ENCODE measurements at places on chromosomes 11 and 22. TPM values are rescaled to one million over a fixed set of nuclear protein-coding genes. Genes with fewer than 3 reads are reported as not detected.

GRCh38 chr11:9876331-9876730 lies 212.5 kb downstream of the SWAP70 start:
- H3K27me3 ChIP-seq = no peaks in the 10 kb centered on the region
- no peaks in the 10 kb centered on the region for H3K4me1 ChIP-seq
- H3K27ac ChIP-seq = no peak overlapping the region
- H3K4me3 ChIP-seq = no peak overlapping the region

GRCh38 chr11:19931141-19931770 lies 218.6 kb downstream of the NAV2 start:
- peaks cover 20% of the 10 kb centered on the region for H3K36me3 ChIP-seq
- DNase-seq = no peak
- H3K4me3 ChIP-seq = no peak overlapping the region
- no peaks in the 10 kb centered on the region for H3K27me3 ChIP-seq
- H3K27ac ChIP-seq = no peak overlapping the region
- peaks cover 3% of the 10 kb centered on the region for H3K4me1 ChIP-seq

DNA sequence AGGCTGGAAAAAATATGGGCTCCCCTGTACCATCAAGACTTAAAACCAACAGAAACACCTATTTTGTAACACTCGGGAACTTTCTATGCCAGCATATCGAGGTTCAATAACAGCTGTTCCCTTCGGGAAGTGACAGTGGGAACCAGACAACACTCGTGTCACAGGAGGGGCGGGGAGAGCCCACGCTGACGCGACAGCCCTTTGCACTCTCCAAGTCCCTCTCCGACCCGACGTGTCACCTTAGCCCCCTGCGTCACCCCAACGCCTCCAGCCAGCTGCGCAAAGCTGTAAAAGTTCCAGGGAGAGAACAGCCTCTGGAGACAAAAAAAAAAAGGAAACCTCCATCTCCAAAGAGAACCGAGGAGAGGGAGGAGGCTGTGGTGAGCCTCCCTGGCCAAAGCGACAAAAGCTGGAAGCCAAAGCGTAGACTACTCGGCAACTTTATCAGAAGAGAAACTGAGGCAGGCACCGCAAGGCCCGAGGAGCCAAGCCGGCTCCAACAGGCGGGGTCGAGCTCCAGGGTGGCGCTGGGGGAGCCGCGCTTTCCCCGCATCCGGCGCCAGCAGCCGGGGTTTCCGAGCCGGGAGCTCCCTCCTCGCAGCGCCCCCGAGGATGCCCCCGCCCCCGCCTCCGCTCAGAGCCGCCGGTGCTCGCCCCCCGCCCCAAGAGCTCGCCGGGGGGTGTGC lies 751 bp downstream of the ARFGAP3 start:
- peak; percentile 73 for DNase-seq
- H3K36me3 ChIP-seq = peaks cover 7% of the 10 kb centered on the region
- peak overlapping the region; percentile 63 for H3K4me3 ChIP-seq
- H3K27ac ChIP-seq = peak overlapping the region; percentile 97
- no peaks in the 10 kb centered on the region for H3K27me3 ChIP-seq

DNA sequence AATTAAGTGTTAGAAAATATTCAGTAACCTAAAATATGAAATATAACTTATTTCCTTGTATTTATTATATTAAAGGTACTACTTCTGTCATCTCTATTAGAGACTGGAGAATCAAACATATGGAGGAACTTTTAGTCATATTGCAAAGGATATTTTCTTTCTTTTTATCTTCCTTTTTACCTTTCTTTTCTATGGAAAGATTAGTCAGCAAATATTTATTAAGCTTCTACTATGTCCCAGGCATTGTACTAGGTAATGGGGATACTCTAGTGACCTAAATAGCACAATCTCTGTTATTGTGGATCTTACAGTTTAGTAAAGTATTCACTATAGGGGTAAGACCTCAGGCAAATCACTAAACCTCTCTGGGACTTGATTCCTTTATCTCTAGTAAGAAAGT lies 18.3 kb downstream of the SIK2 start:
- H3K36me3 ChIP-seq = peaks cover 10% of the 10 kb centered on the region
- H3K4me1 ChIP-seq = peaks cover 3% of the 10 kb centered on the region

DNA sequence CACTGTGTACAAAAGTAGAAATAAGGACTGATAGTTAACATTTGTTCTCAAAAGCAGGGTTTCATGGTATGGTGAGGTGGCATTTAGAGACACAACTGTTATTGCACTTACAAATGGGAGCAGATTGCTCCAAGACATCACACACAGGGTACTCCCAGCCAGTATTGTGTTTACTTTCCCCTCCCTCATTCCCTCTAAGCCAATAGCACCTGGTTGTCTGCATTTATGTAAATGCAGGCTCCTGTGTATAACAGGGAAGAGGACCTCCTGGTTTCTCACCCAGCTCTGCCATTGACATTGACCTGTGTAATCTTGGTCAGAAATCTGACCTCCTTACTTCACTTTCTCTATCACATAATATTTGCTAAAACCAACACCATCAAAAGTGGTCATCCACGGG lies 154.4 kb downstream of the NAV2 start:
- no peak overlapping the region for H3K27ac ChIP-seq
- H3K4me3 ChIP-seq = no peak overlapping the region
- no peaks in the 10 kb centered on the region for H3K36me3 ChIP-seq
- no peaks in the 10 kb centered on the region for H3K27me3 ChIP-seq
- DNase-seq = no peak
- H3K4me1 ChIP-seq = no peaks in the 10 kb centered on the region

- H3K4me1 ChIP-seq = no peaks in the 10 kb centered on the region
- no peaks in the 10 kb centered on the region for H3K27me3 ChIP-seq
- DNase-seq = no peak
- no peak overlapping the region for H3K27ac ChIP-seq
- no peaks in the 10 kb centered on the region for H3K36me3 ChIP-seq
Observed at GRCh38 chr11:32353884-32354283, 81.5 kb downstream of the WT1 start.

- no peaks in the 10 kb centered on the region for H3K27me3 ChIP-seq
- H3K4me1 ChIP-seq = peaks cover 5% of the 10 kb centered on the region
- H3K4me3 ChIP-seq = no peak overlapping the region
Observed at GRCh38 chr11:61378713-61379313, 13.6 kb upstream of the TMEM216 start.

DNA sequence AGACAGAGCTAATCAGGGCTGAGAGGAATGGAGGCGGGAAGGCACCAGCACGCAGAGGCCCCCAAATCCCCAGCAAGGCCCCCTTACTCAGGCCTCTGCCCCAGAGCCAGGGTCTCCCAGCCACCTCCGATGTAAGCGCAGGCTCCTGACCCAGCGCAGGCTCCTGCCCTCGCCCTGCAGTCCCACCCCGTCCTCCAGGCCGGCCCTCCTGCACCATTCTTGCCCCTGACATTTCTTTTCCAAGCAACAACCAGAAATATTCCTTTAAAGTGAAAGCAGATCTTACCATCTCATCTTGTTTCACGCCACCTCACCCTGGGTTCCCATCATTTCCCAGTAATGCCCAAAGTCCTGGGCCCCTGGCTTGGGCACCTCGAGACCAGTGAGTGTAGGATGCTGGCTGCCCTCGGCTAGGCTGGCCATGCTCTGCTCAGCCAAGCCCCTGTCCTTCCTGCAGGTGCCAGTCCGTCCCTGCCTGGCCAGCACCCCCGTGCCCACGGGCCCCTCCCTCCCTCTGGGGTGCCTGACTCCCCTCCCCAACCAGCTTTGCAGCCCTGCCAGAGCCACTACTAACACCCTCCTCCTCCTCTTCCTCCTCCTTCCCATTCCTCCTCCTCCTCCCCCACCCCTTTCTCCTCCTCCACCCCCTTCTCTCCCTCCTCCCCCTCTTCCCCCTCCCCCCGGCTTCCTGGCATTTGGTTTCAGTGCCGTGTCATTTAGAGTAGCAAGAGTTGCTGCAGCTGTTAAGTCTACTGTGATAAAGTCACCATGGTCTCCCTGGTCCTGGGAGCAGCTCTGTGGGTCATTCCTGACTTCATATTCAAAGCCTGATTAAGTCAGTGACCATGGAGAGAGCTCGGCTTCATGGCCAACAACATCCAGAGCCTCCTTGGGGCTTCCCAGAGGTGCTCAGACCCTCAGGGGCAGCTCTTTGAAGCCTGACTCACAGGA lies 78.7 kb downstream of the PIWIL3 start:
- H3K4me3 ChIP-seq = peak overlapping the region; percentile 26
- DNase-seq = peak; percentile 77
- no peaks in the 10 kb centered on the region for H3K36me3 ChIP-seq
- H3K27ac ChIP-seq = peak overlapping the region; percentile 76

GRCh38 chr11:126332221-126332711 lies 23.2 kb upstream of the ST3GAL4 start:
- H3K4me1 ChIP-seq = peaks cover 8% of the 10 kb centered on the region
- no peak for DNase-seq
- no peaks in the 10 kb centered on the region for H3K36me3 ChIP-seq
- H3K27ac ChIP-seq = no peak overlapping the region
- H3K4me3 ChIP-seq = no peak overlapping the region

DNA sequence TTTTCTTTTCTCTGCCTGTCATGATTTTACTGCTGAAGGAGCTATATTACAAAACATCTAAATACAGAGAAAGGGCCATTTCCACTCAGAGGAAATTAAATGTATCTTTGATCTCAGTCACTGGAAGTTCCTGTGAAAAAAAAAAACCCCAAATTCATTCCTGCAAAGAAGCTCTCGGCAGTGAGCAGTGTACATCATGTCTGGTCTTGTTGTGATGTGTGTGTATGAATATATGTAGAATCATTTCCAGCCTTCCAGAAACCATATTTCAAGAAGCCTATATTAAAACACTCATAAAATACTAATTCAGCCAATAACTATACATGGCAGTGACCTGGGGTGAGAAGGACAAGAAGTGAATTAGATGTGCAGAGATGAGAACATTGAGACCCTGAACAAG lies 393.2 kb upstream of the TENM4 start:
- H3K4me3 ChIP-seq = no peak overlapping the region
- H3K4me1 ChIP-seq = no peaks in the 10 kb centered on the region
- H3K36me3 ChIP-seq = no peaks in the 10 kb centered on the region
- H3K27me3 ChIP-seq = no peaks in the 10 kb centered on the region
- DNase-seq = no peak
- no peak overlapping the region for H3K27ac ChIP-seq

GRCh38 chr11:35271031-35271430 lies 132.1 kb downstream of the CD44 start:
- H3K4me3 ChIP-seq = no peak overlapping the region
- H3K36me3 ChIP-seq = no peaks in the 10 kb centered on the region
- no peaks in the 10 kb centered on the region for H3K27me3 ChIP-seq
- no peak overlapping the region for H3K27ac ChIP-seq

DNA sequence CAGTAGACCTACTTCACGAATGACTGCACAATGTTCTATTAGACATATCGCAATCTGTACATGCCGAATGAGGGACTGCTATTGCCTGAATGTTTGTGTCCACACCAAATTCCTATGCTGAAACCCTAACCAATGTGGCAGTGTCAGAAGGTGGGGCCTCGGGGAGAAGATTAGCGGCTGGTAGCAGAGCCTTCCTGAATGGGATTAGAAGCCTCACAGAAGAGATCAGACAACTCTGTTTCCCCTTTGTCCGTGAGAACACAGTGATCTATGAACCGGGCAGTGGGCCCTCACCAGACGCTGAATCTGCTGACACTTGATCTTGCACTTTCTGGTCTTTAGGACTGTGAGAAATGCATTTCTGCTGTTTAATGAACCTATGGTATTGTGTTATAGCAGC lies 33.1 kb downstream of the LRFN4 start:
- no peak overlapping the region for H3K27ac ChIP-seq
- no peaks in the 10 kb centered on the region for H3K27me3 ChIP-seq
- no peak for DNase-seq
- no peaks in the 10 kb centered on the region for H3K36me3 ChIP-seq
- no peaks in the 10 kb centered on the region for H3K4me1 ChIP-seq

DNA sequence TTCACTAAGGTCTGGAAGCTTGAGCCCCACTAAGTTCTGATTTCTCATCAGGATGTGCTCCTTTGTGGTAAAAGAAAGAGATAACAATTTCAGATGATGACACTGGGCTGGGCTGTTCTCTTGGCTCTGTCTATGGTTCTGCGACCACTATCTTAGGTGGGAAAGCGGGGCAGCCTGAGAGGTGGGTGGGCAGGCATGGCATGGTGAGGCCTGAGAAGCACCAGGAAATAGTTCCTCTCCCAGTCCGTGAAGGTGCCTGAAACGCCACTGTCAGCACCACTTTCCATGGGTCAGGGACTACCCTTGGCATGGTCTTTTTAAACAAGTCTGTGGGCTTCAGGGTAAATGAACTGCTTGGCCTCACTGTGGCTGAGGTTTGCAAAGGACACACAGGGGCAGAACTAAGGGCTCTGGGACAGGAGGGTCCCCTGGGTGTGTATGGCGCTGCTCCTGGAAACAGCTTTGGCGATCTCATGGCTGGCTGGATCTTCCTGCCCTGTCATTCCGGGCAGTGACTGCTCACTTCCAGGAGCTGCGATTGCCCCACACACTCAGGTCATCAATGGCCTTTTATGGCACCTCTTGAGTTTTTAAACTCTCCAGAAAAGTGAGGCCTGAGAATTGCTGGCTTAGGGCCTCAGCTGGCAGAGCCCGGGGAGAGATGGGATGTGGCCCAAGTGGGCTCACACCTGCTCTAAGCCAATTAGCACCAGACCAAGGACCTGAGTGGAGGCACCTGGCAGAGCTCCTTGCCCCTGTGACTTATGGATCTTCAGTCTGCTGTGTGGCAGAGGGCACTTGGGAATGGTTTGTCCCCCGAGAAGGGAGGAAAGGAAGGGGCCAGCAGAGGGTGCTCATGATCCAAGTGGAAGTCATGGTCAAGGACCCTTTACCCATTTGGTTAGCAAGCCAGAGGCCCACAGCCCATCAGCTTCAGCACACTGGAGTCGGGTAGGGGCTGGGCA lies 55.6 kb upstream of the LYVE1 start:
- no peak overlapping the region for H3K4me3 ChIP-seq
- peak overlapping the region; percentile 79 for H3K27ac ChIP-seq
- no peak for DNase-seq
- peaks cover 39% of the 10 kb centered on the region for H3K4me1 ChIP-seq

DNA sequence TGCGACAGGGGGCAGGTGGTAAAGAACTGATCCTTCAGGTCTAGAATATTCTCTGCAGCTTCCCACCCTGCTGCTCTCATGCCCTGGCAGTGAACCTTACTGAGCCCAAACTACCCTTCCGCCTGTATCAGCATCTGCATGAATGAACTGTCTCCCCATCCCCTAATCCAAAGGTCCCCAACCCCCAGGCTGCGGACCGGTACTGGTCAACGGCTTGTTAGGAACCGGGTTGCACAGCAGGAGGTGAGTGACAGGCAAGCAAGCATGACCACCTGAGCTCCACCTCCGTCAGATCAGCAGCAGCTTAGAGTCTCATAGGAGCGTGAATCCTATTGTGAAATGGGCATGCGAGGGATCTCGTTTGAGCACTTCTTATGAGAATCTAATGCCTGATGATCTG lies 58.2 kb upstream of the LMO1 start:
- no peaks in the 10 kb centered on the region for H3K36me3 ChIP-seq
- H3K4me1 ChIP-seq = no peaks in the 10 kb centered on the region
- H3K4me3 ChIP-seq = no peak overlapping the region
- H3K27ac ChIP-seq = no peak overlapping the region
- H3K27me3 ChIP-seq = no peaks in the 10 kb centered on the region
- DNase-seq = no peak

The SH3BP1 gene
- 58.7 TPM for total RNA-seq
